A549 treated with AZD2906 at 1 μM for 4 hours (cell line): ENCODE measurements at places on chromosomes 3 and 15. TPM values are rescaled to one million over a fixed set of nuclear protein-coding genes. Genes with fewer than 3 reads are reported as not detected.

Gene RHOA
- total RNA-seq, result 459 to 577 TPM (median 461 TPM) in 5 replicates

Gene CDC25A
- total RNA-seq, result 8.4 to 9.3 TPM (median 8.9 TPM) in 5 replicates

Gene SNTN
- total RNA-seq, result not detected in 5 replicates

Gene SLITRK3
- not detected in 5 replicates for total RNA-seq

Gene BBX
- 11.5 to 22.3 TPM (median 15.9 TPM) in 5 replicates for total RNA-seq

Gene PROS1
- total RNA-seq, result 10.1 to 12.5 TPM (median 11.6 TPM) in 5 replicates

Gene CTXN2
- 0.02 to 0.05 TPM in 2 of 5 replicates, not detected in the others for total RNA-seq

Gene ANKUB1
- not detected in 5 replicates for total RNA-seq

Gene OSTN
- total RNA-seq, result not detected in 5 replicates

Gene P3H2
- 31.8 to 47.5 TPM (median 39.7 TPM) in 5 replicates for total RNA-seq

Gene PPIP5K1
- 4.2 to 7.1 TPM (median 4.7 TPM) in 5 replicates for total RNA-seq

Gene DAZL
- total RNA-seq, result not detected in 5 replicates

Gene C15orf62
- 0.03 to 0.06 TPM (median 0.04 TPM) in 4 of 5 replicates, not detected in the other for total RNA-seq

Gene RASGRP1
- 0.30 to 0.40 TPM (median 0.33 TPM) in 5 replicates for total RNA-seq

Gene EXOSC7
- total RNA-seq, result 44.7 to 48.0 TPM (median 46.4 TPM) in 5 replicates

Gene ITIH1
- total RNA-seq, result not detected in 5 replicates

Gene COPB2
- total RNA-seq, result 58.9 to 79.1 TPM (median 63.4 TPM) in 5 replicates

Gene CLDN11
- total RNA-seq, result 0.07 to 0.15 TPM (median 0.12 TPM) in 5 replicates

Gene MTHFS
- total RNA-seq, result 72.3 to 96.4 TPM (median 78.0 TPM) in 5 replicates

Gene GOLGA8J
- 0.09 to 0.15 TPM in 2 of 5 replicates, not detected in the others for total RNA-seq

Gene LDHAL6B
- total RNA-seq, result not detected in 5 replicates

Gene TTLL13
- total RNA-seq, result 0.03 to 0.57 TPM (median 0.12 TPM) in 5 replicates

Gene CNTN3
- total RNA-seq, result not detected in 5 replicates

Gene GOLGA6L7
- total RNA-seq, result not detected in 5 replicates

Gene ACSBG1
- 0.10 to 0.48 TPM (median 0.26 TPM) in 5 replicates for total RNA-seq

Gene EXD1
- total RNA-seq, result 0.14 to 0.17 TPM (median 0.14 TPM) in 3 of 5 replicates, not detected in the others

Gene CNBP
- total RNA-seq, result 342 to 381 TPM (median 348 TPM) in 5 replicates

Gene WDR72
- total RNA-seq, result 6.6 to 8.3 TPM (median 7.1 TPM) in 5 replicates

Gene UROC1
- not detected in 5 replicates for total RNA-seq

Gene CFAP92
- 0.09 TPM in 1 of 5 replicates, not detected in the others for total RNA-seq

Gene GHSR
- total RNA-seq, result not detected in 5 replicates

Gene GOLGA6L10
- 0.28 to 0.67 TPM (median 0.43 TPM) in 5 replicates for total RNA-seq

Gene SLC49A4
- total RNA-seq, result 11.3 to 14.1 TPM (median 13.6 TPM) in 5 replicates

Gene IL1RAP
- total RNA-seq, result 4.0 to 6.0 TPM (median 4.7 TPM) in 5 replicates

Gene RTP1
- not detected in 5 replicates for total RNA-seq

Gene SKOR1
- 0.03 to 0.08 TPM (median 0.05 TPM) in 4 of 5 replicates, not detected in the other for total RNA-seq
